ENCODE measurements at places on chromosomes 12 and 14.

DNA sequence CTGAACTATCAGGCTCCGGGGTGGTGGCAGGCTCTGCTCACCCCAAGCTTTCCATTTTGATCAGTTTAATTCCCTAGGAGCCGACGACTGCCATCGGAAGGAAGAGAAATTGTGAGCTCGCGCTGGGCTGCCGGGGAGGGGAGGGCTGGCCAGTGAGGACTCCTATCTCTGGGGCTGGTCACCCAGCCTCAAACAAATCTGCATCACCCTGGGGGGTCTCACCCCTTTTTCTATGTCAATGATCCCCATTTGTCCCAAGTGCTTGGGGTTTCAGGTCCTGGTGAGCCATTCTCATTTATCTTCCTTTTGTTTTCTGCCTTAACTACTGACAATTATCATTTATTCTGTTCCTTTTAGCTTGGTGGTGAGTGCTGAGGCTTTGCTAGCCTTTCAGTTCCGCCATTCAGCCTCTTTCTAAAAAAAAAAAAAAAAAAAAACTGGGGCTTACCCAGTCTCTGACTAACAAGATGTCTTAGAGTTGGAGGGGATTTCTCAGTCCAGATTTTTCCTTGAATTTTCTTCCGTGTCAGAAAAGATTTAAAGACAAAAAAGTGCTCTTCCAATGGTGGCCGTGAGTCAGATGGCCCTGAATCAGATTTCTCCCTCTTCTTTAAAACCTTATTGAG is 22.8 kb upstream of the USP44 start:
- no peak for DNase-seq

GRCh38 chr12:64681200-64682052 is 71.1 kb downstream of the RASSF3 start:
- DNase-seq = no peak

- DNase-seq = no peak
Measured at GRCh38 chr12:5439788-5440300, 7.9 kb downstream of the NTF3 start.

DNA sequence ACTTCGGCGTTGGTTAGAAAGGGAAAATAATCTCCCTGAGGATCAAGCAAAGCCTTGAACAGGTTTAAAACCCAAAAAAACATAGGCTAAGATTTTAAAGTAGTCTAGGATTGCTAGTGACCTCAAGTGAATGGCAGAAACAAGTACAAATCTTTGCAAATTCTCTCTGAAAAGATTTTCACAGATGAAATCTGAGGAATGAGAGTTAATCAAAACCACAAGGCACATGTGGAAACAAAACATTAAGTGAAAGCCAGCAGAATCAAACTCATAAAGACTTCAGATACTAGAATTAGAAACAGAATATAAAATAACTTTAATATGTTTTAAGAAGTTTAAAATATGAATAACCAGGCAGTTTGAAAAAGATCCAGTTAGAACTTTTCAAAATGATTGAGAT is 52.2 kb upstream of the CFL2 start:
- no peak for DNase-seq

- DNase-seq = peak; percentile 9
Measured at GRCh38 chr12:80937391-80938238, at the start of gene LIN7A. Gene LIN7A, minus strand, starts transcription at chr12:80937934. Its CDS starts 212 bp downstream, at chr12:80937722.

- DNase-seq = peak; percentile 32
Measured at GRCh38 chr12:103742349-103742932, 98.6 kb downstream of the NT5DC3 start.

DNA sequence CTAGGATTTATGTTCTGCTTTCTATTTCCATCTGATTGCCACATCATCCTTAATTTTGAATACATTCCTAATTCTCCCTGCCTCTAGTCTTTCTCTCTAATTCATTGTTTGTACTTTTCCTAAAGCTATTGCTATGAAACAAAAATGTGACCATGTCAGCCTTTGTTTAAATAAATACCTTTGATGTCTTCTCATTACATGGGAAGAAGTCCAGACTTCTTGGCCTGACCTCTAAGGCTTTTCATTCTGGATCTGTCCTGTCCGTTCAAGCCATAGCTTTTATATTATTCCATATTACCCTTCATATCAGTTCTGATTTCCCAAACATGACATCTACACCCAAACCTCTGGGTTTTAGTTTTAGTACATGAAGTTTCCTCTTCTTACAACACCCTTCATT is 91.4 kb downstream of the CDK17 start:
- DNase-seq = no peak

GRCh38 chr12:61098031-61098580 is 1162.1 kb upstream of the USP15 start:
- DNase-seq = no peak

DNA sequence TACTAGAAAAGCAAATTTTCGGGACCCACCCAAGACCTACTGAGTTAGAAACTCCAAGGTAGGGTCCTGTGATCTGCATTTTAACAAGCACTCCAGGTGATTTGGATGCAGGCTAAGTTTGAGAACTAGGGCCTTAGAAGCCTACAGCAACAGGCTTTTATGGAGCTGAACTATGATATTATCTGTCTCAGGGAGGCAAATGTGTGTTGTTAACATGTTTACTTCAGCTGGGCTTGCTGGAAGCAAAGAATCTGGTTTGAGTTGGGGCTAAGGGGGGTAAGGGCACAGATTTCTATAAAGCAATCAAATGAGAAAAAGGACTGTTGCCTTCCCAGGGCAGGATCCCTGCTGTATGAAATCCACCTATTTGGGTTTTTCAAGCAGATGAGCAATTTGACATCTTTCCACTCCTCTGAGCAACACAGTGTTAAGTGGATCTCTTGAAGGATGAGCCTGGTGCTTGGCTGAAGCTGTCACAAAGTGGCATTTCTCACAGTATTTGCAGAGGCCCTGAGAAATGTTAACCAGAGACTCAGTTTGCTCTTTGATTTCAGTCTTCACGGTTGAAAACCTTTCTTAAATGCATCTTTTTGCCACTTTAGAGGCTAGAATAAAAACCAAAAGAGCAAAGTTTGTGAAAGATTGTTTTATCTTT is 36.2 kb upstream of the SOCS2 start:
- DNase-seq = no peak

DNA sequence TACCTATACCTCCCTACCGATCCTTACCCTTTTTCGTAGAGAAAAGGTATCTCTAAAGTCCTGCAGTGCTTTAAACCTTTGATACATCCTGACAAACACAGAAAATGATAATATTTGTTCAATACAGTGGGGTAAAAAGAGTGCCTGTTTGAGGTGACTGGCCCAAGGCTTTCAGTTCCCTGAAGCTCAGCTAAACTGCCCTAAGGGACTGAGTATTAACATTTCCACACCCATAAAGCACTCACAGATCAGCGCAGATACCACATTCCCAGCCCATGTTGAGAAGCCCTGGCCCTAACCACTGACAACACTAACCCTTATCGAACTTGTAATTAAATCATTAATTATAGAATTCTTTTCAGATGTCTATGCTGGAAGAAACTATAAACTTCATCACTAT is 108.7 kb downstream of the DIP2B start:
- DNase-seq = no peak

- no peak for DNase-seq
Measured at GRCh38 chr14:105850853-105851581, 324.6 kb downstream of the TMEM121 start.

DNA sequence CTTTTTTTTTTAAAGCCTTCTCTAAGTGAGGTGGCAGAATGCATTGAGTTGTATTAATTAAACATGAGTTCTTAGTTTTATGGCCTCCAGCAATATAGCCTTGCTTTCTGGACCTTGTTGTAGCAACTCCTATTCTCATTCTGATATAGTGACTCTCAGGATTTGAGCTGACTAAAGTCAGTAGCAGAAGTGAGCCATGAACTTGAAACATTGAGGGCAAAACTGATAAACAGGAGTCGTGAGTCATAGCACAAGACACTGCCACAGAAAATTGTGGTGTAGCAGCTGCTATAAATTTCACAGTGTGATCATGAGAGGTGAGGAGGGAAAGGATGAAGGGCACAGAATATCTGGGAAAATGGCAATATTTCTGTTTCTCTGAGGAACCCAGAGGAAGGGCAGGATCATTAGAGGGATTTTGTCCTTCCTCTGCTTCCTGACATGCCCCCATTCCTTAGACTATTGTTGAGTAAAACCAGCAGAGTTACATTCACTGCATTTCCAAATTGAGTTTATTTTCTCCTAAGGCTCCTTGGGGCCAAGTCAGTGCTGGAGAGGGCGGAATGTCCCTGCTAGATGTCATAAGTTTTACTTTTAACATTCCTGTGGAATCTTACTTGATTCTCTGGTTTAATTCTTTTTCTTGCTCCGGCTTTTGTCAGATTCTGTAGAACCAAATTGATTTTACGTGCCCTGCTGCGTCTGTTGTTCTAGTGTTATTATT is 7.5 kb downstream of the KLRG1 start:
- peak; percentile 10 for DNase-seq

GRCh38 chr12:116476227-116476822 is 82.9 kb upstream of the MAP1LC3B2 start:
- DNase-seq = no peak

- DNase-seq = no peak
Measured at GRCh38 chr12:10358131-10358530, 31.7 kb downstream of the KLRK1 start.

DNA sequence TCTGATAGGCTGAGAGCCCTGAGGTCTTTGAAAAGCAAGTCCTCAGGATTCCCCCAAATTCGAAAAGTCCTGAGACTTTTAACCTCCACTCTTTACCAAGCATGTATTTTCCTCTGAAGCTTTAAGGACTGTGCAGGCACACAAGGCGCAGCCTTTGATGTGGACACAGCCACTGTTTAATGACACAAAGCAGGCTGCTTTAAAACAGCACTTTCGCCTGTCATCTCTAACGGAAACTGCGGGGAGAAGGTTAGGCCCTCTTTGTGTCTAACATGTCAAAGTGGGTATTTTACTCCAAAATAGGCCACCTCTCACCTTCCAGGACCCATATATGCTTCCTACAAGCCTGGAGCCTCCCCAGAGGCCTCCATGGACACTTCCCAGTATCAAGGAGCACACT is 159.2 kb downstream of the GCH1 start:
- DNase-seq = no peak

- DNase-seq = peak; percentile 28
Measured at GRCh38 chr12:110270125-110270962, 10.7 kb upstream of the ATP2A2 start.

DNA sequence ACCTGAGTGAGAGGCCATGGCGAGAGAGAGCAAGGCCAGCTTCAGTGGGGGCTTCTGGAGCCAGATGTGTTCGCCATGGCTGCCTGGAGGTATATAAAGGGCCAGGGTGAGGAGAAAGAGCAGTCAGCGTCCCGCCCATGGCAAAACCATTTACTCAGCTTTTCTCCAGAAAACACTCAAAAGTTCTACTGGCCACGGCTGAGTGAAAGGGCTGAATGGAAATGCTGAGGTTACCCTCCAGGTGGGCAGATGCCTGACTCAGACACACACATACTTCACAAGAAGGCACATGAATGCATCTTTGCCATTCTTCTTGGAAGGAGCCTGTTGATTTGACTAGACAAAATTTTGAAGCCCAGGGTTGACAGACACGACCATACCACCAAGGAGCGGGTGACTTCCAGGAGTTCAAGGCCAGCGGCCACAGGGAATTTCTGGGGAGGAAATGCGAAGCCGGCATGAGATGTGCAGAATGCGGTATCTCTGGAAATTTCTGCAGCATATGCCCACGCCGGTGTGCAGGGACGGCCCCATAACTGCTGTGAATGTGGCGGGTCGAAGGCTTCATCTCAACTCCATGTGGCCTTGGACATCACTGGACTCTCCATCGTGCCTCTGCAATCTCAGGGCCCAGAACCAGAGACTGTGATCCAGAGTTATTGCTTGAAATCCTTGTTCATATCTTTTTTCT is at the start of gene IL31:
Gene IL31 (minus strand): TSS at position 67 of the 691 bp plus-strand sequence. CDS start 49 bp downstream, at position 18.
- DNase-seq = no peak

DNA sequence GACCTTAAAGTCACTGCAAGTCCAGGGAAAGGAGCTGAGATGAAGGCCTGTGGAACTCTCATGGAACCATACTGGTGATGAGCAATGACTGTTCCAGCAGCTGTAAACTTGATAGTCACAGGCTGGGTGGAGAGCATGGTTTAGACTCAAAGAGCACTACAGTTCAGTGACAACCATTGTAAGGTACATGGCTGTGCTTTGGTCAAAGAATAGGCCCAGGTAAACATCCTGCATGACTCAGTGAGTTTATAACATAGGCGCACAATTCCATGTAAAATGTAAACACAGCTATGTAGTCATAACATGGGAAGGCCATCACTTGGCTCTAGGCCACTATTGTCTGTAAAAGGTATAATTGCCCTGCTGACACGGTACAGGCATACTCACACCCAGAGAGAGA is 119.3 kb upstream of the FSCB start:
- DNase-seq = no peak

DNA sequence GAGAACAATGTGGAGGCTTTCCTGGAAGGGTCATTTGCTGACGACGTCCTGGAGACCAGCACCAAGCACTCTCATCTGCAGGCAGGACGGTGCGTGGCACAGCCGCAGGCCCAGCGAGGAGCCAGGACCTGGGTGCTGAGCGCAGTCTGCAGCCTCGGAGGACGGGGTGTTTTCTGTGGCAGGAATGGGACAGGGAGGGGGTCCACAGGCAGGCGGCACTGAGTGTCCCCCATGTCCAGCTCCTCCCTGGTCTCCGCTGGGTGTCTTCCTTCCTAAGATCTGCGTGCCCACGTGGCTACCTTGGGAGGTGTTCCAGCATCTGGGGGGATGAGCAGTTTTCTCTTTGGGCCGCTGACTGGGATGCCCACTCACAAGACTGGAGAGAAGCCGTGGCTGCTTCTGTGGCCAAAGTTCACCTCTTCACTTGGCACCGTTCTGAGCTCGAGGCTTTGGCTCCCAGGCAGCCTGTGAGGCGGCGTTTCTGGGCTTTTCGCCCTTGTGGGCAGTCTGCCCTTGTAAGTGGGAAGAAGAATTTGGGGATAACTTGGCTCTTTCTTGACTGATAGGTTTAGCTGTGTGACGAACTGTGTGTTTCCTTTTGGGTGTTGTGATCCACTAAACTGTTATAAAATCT is 72.2 kb downstream of the NOC4L start:
- DNase-seq = no peak

- DNase-seq = no peak
Measured at GRCh38 chr12:62205346-62205745, 54.9 kb upstream of the USP15 start.

GRCh38 chr14:67683842-67684241 is 9.4 kb upstream of the VTI1B start:
- DNase-seq = no peak

DNA sequence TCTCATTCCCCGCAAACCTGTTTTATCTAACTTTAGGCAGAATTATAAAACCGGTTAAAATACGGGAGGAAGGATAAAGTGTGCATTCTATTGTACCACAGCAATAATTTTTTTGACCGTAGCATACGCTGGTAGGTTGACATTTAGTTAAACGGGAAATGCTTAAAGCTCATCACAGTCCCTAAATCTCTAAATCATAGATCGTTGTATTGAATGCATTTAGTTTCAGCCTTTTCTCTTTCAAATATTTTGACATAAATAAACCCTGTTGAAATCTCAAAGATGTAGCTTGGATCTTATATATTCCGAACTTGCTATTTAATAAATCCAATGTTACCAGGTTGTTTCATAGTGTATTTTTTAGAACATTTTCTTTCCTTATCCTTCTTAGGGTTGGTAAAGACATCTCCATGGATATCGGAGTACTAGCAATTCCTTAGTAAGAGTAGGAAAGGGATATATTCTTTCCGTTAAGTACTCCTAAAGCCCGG is 798 bp downstream of the CLEC2B start:
- DNase-seq = peak; percentile 38

Data from dermis blood vessel endothelial cell (primary cell).